ENCODE measurements at places on chromosomes 7 and 10.

DNA sequence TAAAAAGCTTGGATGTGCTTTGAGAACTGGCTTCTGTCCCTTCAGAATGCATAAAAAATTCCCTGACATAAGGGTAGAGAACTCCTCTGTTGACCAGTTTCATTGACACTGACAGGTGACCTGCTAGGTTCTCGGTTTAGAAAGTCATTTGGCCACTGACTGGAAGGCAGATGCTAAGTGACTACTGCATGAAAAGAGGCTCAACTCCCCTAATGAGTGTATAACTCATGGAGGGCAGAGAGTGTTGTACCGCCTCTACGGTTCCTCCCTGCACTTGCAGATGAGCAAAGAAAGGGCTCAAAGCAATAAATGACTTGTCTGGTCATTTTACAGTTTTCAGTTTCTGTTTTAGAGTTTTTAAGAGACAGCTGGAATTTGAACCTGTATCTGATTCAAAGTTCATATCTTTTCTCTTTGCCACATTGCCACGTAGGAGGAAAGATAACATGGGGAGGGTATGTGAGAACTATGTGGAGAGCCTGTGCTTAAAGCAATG lies 2.9 kb upstream of the FGL2 start:
- no peak for DNase-seq

DNA sequence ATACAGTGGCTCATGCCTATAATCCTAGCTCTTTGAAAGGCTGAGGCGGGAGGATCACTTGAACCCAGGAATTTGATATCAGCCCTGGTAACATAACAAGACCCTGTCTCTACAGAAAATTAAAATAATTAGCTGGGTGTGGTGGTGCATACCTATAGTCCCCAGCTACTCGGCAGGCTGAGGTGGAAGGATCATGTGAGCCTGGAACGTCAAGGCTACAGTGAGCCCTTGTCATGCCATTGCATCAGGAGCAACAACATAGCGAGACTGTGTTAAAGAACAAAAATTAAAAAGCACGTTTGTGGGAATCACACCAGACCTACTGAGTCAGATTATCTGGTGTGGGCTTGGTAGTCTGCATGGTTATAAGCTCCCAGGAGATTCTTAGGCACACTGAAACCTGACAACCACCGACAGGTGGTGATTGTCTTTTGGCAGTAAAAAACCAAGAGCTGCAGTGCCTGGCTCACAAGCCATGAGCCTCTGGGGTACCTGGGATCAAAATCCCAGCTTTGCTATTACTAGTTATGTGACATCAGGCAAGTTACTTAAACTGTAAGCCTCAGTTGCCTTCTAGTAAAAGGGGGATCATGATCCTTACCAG lies 146.9 kb downstream of the SND1 start:
- no peak for DNase-seq

- no peak for DNase-seq
These were observed 2.5 kb downstream of the FGL2 start for GRCh38 chr7:77197141-77197540.

- DNase-seq: no peak
These were observed 63.3 kb downstream of the GSAP start for GRCh38 chr7:77352665-77353406.

- no peak for DNase-seq
These were observed 1066.0 kb upstream of the CELF2 start for GRCh38 chr10:9951481-9952257.

- DNase-seq: no peak
These were observed 185.5 kb downstream of the ZNF365 start for GRCh38 chr10:62559481-62560200.

GRCh38 chr10:30345611-30346010 lies 3.5 kb downstream of the MTPAP start:
- no peak for DNase-seq

- DNase-seq: no peak
These were observed 2.5 kb upstream of the ARL5B start for GRCh38 chr10:18656724-18657123.

GRCh38 chr7:128962899-128963298 lies 25.2 kb downstream of the IRF5 start:
- DNase-seq: no peak
